ENCODE measurements at places on chromosomes 2 and 18.

DNA sequence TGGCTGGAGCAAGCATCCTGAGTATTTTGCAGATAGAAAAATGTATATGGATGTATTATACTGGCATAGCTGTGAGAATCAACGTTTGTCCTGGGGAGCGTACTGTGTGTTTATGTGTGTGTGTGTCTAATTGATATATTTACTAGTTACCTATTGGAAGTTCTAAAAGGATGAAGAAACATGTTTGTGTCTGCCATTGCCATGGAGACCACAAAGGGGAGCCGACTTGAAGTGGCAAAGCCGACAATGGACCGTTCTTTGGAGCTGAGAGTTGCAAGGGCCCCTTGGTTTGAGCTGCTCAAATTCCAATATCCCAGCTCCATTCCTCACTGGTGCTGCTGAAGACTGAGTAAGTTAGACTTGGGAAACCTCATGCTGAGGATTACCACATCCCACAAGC lies 14.3 kb upstream of the SLC25A52 start:
- DNase-seq, result no peak

GRCh38 chr2:47095349-47096020 lies 59.6 kb downstream of the STPG4 start:
- DNase-seq, result no peak

DNA sequence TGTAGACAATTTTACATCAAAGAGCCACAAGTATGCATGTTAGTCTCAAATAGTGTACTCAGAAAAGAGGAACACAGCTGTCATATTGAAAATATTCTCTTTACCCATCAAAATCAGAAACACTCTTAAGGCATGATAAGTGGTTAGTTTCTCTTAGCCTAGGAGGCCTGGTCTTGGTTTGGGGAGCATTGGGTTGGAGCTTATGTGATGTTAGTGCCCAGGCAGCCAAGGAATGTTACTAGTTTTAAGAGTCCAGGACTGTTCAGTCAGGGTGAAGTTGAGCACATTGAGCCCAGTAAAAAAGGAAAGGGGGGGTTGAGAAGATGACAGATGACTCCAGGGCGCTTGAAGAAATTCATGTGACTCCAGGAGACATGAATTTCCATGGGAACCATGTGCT lies 340.6 kb downstream of the HRH4 start:
- peak; percentile 58 for DNase-seq

- no peak for DNase-seq
Observed at GRCh38 chr2:158677542-158677941, 117.6 kb upstream of the DAPL1 start.

- DNase-seq, result peak; percentile 56
Observed at GRCh38 chr2:64405581-64406406, 48.2 kb upstream of the LGALSL start.

- DNase-seq, result no peak
Observed at GRCh38 chr18:58990720-58991119, 126.0 kb downstream of the ZNF532 start.

GRCh38 chr2:229783108-229783721 lies 68.9 kb upstream of the DNER start:
- no peak for DNase-seq

DNA sequence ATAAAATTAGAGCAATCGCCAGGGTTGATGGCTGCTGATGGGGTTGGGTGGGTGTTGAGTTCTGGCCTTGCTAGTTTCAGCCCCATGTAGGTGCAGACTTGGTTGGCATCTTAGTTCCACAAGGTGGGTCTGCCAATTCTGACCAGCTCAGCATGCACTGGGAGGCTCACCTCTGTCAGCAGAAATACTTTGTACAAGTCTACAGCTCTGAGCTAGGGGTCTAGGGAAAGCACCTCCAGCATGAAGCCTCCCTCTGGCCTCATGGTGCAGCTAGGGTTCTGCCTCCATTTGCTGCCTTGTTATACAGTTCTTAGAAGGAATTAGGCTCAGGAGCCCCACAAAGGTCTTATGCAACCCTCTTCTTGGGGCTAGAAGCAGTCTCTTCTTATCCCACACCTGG lies 278.9 kb upstream of the HDAC4 start:
- no peak for DNase-seq

DNA sequence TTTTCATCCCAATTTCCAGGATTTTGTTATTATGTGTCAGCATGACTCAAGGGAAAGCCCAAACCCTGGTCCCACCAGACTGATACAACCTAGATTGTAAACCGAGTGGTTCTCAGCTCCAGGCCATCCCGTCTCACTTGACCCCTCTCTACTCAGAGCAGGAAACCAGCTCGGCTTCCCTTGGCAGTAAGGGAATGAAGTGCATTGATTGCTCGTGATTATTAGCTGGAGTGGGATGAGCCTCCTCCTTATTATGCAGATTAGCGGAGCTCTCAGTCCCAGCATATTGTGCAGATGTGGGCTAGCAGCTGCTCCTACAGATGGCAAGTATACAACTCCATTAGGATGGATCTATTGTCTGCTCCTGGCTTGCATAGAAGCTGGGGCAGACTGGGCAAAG lies 167.6 kb downstream of the LNPK start:
- no peak for DNase-seq

DNA sequence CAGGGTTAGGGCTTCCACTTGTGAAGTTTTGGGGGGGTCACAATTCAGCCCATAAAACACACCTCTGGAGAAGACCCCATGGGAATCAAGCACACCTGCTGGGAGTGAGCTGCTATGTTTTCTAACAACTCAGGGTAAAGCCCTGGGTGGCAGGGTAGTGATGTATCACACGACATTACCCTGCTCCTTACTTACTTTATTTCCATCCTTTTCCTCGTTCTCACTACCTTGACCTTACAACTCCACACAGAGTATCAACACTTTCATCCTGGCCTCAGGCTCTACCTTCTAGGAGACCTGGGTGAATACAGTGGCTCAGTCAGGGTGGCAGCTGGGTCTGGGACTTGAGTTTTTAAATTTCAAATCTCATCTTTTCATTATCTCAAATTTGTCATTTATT lies 290.3 kb downstream of the CYRIA start:
- no peak for DNase-seq

- no peak for DNase-seq
Observed at GRCh38 chr2:218722876-218723785, 12.5 kb downstream of the TTLL4 start.

- no peak for DNase-seq
Observed at GRCh38 chr2:28219758-28220368, 172.8 kb upstream of the FOSL2 start.

GRCh38 chr2:68845043-68845442 lies 26.2 kb downstream of the BMP10 start:
- no peak for DNase-seq

- peak; percentile 61 for DNase-seq
Observed at GRCh38 chr2:88601286-88601685, 26.0 kb downstream of the EIF2AK3 start.

- peak; percentile 48 for DNase-seq
Observed at GRCh38 chr2:19810637-19811036, 91.1 kb downstream of the TTC32 start.

DNA sequence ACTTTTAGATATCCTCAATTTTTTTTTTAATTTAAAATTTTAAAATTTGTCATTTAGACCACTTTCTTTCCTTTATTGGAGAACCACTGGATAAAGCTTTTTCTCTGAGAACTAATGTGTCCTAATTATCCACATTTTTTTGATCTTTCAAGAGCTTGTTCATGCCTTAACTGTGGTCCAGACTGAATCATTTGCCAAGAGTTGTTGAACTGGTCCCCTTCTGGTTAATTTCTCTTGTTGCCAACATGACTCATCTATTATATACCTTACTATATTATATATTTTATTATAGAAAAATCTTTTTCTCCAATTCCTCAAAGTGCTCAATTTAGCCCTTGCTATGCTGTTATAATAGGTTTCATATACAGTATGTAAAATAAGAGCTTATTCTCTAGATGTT lies 53.1 kb upstream of the TMEM87B start:
- DNase-seq, result no peak

- no peak for DNase-seq
Observed at GRCh38 chr2:151849413-151850010, 21.3 kb upstream of the ARL5A start.

DNA sequence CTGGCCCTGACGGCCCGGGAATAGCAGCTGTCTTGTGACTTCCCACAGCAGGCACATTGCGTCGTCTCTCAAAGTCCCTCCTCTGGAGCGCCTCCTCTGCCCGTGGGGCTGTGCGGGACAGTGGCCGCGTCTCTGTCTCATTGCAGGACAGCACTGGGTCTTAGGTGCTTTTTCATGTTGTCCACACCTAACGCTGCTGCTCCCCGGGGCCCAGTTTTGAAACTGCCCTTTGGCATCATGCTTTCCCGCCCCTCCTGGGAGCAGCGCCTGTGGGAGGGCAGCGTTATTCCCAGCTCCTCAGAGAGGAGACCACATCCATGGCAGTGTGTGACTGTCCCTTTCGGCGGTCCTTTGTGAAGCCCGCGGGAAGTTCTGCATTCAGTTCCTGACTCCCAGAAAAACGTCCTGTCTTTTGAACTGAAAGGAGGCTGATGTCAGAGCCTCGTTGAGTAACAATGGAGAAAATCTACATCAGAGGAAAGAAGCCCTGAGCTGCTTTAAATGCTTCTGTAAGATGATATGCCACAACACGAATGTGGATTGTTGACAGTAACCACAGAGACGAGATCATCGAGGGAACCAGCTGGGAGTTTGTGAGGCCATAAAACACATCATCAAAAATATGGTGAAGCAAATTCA lies 226.0 kb downstream of the FAM210A start:
- peak; percentile 57 for DNase-seq

GRCh38 chr2:17242813-17243485 lies 275.3 kb downstream of the RAD51AP2 start:
- DNase-seq, result no peak

DNA sequence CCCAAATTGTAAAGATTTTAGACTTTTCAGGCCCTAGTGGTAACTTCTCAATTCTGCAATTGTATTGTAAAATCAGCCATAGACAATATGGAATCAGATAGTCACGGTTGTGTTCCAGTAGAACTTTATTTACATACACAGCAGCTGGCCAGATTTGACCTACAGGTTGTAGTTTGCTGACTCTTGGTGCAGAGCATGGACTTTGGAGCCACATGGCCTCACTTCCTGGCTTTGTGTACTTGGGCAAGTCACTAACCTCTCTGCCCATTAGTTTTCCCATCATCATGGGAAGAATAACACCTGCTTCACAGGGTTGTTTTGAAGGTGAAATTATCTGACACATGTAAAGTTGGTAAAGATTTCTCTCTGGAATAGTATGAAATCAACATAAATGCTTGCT lies 147.6 kb downstream of the TMEM200C start:
- DNase-seq, result no peak

GRCh38 chr18:42477267-42477666 lies 522.2 kb downstream of the PIK3C3 start:
- DNase-seq, result no peak

- peak; percentile 3 for DNase-seq
Observed at GRCh38 chr2:235162082-235162836, 210.4 kb downstream of the SH3BP4 start.

DNA sequence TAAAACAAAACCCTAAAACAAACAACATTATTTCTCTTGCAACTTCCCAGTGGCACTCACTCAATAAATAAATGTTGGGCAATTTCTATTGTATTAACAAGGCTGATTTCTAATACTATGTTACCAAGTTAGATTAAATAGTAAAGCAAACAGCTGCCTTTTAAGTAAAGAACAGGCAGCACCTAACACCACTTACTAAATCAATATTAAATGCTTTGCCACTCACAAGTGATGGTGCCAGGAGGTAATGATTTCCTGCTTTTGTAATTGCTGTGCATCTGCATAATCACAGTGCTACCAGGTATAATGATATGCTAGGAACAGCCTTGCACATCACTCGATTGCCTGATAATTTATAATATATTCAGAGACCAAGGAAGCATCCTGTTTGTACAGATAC lies 276.5 kb downstream of the NBAS start:
- no peak for DNase-seq

DNA sequence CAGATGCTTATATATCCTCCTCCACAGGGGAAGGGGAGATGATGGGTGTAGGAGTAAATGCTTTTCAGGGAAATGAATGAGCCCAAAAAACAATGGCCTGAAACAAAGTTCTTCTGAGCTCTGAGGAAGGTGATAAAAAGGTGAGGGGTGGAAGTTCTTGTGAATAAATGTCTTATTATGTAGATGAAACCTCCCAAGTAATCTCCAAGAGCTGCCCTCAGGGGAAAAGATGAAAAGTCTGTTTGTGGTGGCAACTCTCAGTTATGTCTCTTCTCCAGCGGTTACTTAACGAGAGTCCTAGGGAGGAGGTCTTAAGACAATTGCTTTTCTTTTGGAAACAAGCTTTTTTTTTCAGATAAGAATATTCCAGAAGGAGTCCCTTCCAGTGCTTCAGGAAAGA lies 115.5 kb upstream of the CHAC2 start:
- DNase-seq, result no peak

- DNase-seq, result peak; percentile 33
Observed at GRCh38 chr18:58359218-58359617, 269.7 kb downstream of the ALPK2 start.

- peak; percentile 70 for DNase-seq
Observed at GRCh38 chr2:237411683-237412423, 2.1 kb downstream of the COL6A3 start.
